H4 (cell line): ENCODE measurements at places on chromosomes 6 and 20.

DNA sequence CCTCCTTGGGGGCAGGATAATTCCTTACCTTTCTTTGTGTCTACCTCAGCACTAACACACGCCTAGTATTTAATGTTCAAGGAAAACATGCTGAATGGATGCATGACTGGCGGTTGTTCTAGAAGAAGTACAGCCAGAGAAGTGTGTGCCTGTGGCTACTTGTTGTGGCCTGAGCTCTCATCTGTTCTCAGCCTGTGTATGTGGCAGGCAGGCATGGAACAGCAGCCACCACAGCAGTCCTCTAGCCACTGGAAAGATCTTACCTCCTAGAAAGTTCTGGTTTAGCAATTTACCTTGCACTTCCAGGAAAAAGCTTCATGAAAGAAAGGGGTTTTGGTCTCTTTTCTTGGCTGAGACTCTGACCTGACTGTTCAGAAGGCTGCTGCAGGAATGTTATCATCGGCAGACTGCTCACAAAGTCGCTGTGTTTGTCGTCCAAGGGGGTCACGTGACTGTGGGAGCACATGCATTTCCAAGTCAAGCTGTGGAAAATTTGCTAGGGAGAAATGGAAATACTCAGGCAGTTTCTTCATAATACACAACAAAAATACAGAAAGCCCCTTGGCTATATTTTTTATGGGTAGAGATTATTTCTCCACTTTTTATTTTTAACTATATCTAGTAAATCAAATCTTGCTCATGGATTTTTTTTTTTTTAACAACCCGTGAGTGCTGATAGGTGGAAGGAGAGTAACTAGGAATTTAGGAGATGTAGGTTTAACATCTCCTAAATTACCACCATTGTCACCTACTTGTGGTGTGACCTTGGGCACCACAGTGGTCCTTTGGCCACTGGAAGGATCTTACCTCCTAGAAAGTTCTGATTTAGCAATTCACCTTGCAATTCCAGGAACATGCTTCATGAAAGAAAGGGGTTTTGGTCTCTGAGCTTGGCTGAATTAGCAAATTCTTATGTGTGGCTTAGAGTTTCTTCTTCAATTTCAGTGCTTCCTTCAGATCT, 110.8 kb upstream of the GPR6 start:
- DNase-seq: no peak

GRCh38 chr20:16147216-16147615, 426.0 kb downstream of the KIF16B start:
- DNase-seq: no peak

DNA sequence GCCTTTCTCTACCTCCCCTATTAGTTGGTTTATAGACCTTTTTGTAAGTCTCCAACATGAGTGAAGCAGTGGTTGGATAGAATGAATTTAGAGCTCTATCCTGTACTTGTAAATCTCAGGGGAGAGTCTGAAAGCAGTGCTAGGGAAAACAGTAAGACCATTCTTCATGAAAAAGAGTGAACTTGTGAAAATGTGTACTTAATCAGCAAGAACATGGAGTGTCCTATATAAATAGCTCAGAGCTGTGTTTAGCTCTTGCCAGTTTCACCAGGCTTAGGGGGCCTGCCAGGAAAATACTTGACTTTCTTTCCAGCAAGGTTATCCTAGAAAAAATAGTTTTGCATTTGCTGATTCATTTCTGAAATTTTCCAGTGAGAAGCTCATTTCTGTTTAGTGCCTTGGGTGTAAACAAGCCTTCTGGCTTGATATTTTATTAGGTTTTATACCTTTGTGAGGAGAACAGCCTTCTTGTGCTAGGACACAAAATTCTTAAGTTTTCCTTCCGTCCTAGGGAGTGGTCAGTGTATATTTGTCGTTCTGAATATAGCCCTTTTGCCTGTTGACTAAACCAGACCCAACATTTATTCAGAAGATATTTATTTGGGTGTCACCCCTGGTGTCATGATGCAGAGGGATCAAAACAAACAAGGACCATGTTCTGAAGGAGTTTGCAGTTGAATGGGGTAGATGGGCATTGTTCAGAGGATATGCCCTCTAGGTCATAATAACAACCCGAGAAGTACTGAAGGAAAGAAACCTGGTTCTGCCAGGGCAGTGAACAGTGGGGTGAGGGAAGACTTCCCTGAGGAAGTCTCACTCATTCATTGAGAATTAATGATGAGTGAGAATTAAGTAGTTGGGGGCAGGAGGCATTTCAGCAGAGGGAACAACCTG, 7.6 kb downstream of the ARFGEF2 start:
- no peak for DNase-seq

DNA sequence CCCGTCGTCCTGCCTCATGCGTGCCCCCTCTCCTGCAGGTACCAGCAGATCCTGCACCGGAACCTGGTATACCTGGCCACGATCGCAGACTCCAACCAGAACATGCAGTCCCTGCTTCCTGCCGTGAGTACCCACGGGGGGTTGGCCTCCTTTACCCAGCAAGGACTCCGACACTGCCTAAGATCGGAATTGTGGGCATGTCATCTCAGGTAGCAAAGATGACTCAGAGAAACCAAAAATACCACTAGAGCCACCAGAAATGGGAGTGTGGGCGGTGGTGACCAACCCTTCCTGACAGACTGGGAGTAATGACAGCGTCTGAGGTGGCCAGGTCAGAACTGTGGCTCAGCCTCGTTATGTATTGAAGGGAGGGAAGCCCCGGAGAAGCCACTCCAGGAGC, 16.3 kb downstream of the SS18L1 start:
- peak; percentile 56 for DNase-seq

DNA sequence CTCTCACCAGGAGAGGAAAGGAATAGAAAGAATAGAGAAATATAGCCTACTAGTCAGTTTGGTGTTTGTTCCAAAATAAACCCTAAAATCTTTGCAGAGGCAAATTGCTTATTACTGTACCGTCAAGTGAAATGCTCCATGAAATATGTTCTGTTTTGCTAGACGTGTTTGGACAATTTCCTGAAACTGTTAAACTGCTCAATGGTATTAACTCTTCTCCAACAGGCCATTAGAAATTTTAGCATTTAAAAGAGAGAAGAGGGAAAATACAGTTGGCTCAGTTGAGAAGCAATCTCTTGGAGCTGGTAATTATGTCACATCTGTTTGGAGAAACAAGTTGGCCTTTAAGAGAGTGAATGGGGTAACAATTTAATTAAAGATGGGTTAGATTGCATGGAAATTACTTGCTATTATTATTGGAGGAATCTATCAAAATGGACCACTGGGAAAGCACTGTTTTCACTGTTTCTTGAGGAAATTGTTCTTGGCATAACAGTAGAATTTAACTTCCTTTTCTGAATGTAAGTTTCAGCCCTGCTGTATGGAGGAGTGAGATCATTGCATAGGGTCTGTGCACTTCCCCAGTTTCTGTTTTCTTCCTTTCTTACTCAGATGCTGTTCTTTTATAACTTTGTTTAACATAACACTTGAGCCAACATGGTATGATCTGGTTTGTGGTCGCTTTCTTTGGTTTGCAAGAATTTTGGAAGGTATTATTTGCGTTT, 373.6 kb downstream of the PLCB1 start:
- DNase-seq: no peak
